ENCODE measurements at places on chromosomes 11 and 22.

DNA sequence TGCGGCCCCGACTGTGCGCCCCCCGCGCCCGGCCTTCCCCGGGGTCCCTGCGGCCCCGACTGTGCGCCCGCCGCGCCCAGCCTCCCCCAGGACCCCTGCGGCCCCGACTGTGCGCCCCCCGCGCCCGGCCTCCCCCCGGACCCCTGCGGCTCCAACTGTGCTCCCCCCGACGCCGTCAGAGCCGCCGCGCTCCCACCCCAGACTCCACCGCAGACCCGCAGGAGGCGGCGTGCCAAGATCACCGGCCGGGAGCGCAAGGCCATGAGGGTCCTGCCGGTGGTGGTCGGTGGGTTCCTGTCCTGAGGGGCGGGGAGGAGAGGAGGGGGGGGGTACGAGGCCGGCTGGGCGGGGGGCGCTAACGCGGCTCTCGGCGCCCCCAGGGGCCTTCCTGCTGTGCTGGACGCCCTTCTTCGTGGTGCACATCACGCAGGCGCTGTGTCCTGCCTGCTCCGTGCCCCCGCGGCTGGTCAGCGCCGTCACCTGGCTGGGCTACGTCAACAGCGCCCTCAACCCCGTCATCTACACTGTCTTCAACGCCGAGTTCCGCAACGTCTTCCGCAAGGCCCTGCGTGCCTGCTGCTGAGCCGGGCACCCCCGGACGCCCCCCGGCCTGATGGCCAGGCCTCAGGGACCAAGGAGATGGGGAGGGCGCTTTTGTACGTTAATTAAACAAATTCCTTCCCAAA, 3.1 kb downstream of the DRD4 start:
- DNase-seq: no peak

- DNase-seq: no peak
These were observed 7.8 kb upstream of the TMEM216 start for GRCh38 chr11:61384271-61385242.

- no peak for DNase-seq
These were observed 231.9 kb upstream of the CADM1 start for GRCh38 chr11:115736146-115736545.

DNA sequence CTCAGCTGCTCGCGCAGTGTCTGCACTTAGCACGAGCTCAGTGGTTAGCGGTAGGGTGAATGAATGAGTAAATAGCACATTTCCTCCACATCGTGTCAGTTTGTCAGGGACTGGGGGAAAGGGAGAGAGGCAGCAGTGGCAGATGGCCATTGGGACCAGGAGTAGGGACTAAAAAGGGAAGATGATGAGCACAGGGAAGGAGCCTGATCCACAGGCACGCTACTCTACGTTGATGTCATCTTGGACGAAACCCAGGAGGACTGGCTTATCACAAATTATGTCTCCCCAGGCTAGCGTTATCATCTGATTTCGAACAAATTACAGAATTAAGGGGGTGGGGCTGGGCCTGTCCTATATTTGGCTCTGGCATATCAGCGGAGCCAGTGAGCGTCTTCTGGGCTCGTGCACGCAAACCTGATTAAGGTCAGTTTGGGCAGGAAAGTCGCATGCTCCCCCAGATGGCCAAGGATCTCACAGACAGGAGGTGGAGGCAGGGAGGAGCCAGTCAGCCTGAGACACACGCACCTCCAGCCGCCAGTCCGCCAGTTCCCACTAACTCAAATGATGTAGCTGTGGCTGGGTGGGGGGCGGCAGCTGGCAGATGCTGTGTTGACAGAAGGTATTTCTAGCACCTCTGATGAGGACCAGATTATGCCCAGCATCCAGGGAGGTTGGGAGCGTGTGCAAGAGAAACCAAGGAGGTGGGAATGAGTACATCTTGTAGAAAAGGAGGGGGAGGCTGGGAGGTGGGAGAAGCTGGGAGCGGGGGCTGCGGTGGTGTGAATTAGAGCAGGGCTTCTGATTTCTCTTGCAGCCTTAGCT, 97.4 kb upstream of the PRDM11 start:
- no peak for DNase-seq

DNA sequence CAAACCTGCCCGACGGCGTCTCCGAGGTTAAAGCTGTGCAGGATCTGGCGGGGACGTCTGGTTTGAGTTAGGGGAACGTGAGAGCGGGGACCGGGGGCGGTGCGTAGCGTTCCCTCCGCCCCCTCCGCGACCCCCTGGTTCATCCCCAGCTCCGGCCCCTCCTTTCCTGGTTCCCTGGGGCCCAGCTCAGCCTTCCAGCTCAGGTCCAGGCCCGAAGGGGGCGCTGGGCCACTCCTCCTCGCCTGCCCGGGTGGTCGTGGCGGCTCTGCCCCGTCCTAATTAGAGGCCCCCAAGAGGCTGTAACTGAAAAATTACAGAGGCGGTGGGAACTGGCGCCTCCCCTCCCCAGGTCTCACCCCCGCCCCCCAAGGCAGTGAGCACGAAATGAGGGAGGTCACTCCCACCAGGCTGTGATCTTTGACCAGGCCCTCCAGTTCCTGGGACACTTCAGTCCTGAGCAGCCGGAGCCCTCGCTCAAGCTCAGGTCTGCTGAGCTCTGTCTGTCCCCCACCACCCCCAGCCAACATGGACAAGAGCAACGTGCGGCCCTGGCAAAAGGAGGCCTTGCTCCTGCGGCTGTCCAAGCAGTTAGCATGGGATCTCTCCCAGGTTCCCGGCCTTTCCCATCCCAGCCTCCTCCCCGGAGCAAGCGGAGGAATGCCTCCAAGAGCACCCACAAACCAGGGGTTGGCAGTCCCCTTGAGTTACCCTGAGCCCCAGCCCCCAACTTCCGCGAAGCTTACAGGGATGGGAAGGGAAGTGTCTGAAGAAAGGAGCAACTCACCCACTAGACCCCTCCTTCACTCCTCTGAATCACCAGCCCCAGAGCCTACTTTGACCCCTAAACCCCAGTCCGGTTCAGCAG, 3.3 kb downstream of the CD248 start:
- DNase-seq: no peak

GRCh38 chr11:76551400-76551799, 106.6 kb downstream of the EMSY start:
- no peak for DNase-seq

Measured in GM12891 (cell line).